ENCODE measurements at places on chromosomes 6 and 20.

- DNase-seq = no peak
Measured at GRCh38 chr6:85406641-85407075, 43.2 kb upstream of the NT5E start.

GRCh38 chr6:7085911-7086310, 21.9 kb upstream of the RREB1 start:
- no peak for DNase-seq

- no peak for DNase-seq
Measured at GRCh38 chr6:128032042-128032441, 131.2 kb upstream of the THEMIS start.

GRCh38 chr20:53381568-53382262, 211.9 kb downstream of the ZNF217 start:
- no peak for DNase-seq

- no peak for DNase-seq
Measured at GRCh38 chr20:39532205-39532604, 570.1 kb downstream of the DHX35 start.

DNA sequence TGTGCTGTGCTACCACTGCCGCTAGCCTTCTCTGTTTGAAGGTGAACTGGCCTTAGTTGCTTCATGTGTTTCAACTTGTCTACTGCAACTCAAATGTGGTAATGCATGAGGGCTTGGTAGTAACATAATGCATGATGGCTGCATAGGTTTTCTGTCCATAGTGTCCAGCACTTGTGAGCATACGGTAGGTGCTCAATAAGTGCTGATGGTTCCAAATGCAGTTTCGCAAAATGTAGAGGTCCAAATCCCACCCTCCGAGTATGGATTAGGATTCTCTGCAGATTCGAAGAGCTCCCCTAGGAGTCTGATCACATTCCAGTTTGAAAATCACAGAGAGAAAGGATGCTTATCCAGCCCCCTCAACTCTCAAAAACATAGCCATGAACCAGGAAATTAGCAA, 64.2 kb downstream of the FGD2 start:
- DNase-seq = no peak

- DNase-seq = no peak
Measured at GRCh38 chr6:82603871-82604270, 240.3 kb downstream of the TPBG start.

DNA sequence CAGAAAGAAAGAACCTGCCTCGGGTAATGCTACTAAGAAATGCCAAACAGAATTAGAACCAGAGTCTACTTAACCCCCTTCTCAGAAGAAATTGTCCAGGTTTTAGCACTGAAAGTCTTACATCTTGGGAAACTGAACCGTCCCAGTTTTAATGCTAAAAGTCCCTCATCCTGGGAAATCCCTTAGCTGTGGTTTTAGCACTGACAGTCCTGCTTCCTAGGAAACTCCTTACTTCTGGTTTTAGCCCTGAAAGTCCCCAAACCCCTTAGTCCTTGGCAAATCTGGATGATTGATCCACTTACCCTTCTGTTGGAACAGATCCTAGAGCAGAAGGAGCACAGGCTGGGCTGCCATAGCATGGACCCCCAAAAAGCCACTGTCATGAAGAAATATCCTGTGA, 4.8 kb upstream of the TMEM14A start:
- DNase-seq = no peak

- DNase-seq = no peak
Measured at GRCh38 chr6:20709451-20709850, 175.2 kb downstream of the CDKAL1 start.

DNA sequence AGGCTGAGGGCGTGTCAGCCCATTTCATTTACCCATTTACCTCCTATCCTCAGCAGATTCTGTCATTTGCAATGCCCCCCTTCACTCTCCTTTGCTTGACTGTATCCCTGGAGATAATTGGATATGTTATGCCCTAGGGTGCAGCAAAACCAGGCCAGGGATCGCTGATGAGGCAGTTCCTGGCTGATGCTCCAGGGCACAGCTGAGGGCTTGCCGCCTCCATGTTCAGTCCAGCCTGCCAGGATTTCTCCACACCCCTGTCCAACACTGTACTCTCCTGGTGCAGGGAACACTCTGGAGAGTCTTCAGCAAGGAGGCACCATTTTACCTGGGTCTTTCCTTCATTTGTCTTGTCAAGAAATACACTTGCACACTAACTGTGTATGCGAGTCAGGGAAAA, 532.1 kb upstream of the CHD6 start:
- DNase-seq = no peak

GRCh38 chr20:44204832-44205215, 5.7 kb downstream of the OSER1 start:
- no peak for DNase-seq

DNA sequence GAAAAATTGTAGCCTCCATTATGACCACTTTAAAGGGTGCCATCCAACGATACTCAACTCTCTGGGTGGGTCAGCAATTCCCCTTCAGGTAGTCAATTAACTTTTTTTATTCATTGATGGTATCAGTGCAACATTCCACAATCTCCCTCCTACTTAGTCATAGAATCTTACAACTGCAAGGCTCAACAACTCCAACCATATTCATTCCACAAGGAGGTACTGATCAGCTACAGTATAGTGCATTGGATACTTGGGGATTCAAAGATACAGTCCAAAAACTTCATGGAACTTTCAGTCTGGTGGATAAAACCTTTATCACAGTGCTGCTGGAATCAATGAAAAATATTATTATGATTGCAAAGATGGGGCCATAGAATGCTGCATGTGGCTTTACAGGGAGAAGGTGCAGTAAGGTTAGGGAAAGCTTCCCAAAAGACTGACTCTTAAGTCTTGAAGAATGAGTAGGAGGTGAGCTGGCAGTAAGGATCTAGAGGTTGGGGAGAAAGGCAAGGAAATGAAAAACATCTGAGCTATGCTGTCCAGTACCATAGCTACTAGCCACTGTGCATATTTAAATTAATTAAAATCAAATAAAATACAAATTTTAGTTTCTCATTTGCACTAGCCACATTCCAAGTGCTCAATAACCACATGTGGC, 314.7 kb upstream of the PRDM1 start:
- DNase-seq = no peak

DNA sequence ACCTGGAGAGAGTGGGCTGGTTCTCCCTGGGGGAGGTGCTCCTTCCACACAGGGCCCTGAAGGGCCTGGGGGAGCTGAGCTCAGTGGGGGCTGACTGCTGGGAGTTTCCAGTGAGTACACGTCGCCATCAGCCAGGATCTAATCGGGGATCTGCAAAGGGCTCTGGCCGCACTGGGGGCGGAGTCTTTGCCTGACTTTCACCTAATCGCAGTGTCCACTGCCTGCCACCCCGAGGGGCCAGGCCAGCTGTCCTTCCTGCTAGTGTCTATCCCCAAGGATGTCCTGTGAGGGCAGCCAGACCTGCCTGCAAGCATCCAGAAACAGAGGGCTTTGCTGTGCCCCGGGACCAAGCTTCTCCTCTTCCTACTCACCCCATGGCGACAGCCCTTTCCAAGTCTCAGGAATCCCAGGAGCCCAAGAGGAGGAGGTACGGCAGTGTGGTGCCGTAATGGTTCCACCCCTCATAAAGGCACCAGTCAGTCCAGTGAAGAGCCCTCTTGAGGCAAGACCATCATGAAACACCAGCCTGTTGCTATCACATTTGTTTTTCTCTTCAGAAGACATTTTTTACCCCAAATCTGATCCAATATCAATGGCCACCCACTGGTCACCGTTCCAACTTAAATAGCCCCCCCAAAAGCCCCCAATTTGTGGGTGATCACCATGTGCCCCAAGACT, 243.1 kb upstream of the ECI2 start:
- DNase-seq = no peak

DNA sequence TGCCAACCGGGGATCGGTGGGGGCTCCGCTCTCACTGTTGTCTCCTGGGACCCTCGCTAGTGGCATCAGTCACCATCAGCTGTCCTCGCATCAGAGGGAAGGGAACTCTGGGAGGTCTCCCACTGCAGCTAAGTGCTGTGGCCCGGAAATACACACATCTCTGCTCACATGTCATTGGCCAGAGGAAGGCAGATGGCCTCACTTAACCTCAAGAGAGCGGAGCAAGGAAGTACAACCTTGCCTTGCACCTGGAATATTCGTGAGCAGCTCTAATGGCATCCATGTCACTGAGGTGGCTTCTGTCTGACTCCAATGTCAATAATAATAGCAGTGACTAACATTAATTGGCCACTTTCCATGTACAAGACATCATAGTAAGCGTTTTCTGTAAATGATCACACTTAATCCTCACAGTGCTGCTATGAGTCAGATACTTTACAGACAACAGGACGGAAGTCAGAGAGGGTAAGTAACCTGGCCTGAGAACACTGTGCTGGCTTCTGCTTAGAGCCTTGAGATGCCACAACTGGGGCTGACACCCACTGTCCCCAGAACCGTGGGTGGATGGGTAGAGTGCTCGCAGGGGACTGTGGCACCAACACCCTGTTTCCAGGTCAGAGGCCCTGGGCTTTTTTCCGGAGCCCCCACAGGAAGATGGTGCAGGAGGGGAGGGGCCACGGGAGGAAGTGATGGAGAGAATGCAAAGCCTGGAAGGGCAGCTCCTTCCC, 6.0 kb downstream of the LHFPL5 start:
- DNase-seq = no peak

- no peak for DNase-seq
Measured at GRCh38 chr6:89826029-89826528, 3.6 kb upstream of the CASP8AP2 start.

DNA sequence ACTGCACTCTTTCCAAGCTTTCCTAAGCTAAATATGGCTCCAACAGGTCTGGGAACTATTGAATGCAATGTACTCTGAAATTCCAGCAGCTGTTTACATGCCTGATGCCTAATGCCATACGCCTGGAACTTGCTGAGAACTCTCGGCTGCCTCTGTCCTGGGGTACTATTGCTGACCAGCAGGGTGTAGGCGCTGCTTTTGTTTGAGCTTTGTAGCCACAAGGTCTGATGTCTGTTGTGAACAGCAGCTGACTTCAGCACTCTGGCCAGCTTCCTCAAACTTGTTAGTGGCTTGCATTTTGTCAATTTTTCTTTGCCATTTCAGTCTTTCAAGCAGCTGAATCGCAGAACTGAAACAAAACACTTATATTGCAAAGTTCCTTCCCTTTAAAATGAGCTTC, 26.7 kb downstream of the SAYSD1 start:
- DNase-seq = no peak

- DNase-seq = no peak
Measured at GRCh38 chr6:148997865-148998264, 251.0 kb downstream of the UST start.

DNA sequence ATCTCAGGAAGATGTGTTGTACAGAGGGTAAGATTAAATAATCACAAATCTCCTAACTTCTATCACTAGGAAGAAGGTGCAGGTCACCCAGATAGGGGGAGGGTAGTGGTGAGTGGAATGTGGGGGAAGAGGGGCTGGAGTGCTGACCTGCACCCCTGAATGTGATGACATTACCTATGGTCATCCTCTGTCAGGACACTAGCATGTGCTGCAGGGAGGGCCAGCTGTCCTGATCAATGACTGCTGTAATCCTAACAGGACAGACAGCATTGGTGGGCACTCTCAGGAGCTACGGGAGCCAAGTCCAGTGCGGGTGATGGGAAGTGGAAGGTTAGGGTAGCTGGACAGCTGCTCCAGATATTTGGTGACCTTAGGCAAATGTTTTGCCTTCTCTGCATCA, 45.2 kb upstream of the CST5 start:
- no peak for DNase-seq

DNA sequence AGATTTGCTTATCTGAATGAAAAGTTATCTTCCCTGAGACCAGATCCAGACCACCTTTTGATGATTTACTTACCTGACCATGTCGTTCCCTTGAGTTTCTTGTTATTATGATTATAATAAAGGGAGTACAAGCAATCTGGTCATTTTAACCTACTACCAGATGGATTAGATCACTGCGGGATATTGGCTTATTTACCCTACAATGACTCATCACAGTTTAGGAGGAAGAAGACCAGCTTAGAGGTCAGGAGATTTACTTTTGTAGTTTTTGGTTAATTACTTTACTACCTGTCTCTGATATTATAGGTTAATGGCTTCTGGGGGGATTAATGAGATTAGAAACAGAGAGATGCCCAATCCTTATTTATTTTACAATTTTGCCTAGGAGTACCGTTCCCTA, 10.7 kb downstream of the PKIB start:
- DNase-seq = no peak

- DNase-seq = no peak
Measured at GRCh38 chr6:15443119-15443830, 197.4 kb downstream of the JARID2 start.

DNA sequence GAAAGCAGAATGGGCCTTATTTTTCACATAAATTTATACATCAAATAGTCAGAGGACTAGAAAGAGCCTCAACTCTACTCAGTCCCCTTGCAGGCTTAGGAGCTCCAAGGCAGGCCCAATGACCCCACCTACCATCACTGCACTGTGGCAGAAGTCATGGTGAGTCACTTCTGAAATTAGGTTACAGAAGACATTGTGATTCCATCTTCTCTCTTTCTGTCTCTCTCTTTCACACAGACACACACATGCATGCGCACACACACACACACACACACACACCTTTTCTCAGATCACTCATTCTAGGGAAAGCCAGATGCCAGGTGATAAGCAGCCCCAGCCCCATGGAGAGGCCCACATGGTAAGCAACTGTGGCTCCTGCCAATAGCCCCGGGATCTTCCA, 103.8 kb downstream of the C6orf118 start:
- no peak for DNase-seq

DNA sequence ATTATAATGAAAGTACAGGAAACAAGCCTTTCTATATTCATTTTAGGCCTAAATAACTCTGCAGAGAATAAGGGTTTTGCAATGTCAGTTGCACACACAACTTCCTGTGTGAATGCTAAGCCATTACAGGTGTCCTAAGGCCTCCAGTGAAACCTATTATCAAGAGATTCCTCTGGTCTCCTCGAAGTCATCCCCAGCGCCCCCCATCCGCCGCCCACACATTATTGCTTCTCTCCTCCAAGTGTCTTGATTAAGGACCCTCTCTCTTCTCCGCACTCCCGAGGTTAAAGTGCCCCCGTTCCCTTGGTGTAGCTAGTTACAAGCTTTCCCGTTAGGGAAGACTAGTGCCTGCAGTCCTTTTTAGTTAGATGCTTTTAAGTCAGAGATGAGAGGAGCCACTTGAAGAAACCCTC, 1.3 kb downstream of the HIVEP2 start:
- peak; percentile 17 for DNase-seq

DNA sequence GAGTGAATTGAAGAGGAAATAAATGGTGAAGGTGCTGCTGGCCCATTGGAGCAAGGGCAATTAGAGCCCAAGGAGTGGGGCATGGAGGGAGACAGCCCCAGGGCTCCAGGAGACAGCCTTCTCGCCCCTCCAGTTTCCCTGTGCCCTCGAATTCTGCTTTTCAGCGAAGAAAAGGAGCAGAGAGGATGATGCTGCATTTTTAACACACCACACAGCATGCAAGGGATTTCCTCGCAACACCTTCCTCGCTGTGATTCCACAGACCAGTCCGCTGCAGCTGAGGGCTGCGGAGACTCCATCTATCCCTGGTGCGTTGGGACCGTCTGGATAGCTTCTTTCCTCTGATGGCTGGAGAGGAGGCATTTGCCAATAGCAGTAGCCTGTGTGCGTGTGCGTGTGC, 41.7 kb downstream of the PTCHD4 start:
- DNase-seq = no peak
